CD4-positive, alpha-beta T cell treated with Interleukin-17A for 1 hour (primary cell): ENCODE measurements at places on chromosomes 4 and X.

- no peak for DNase-seq
Measured at GRCh38 chr4:76658231-76659102, 223.4 kb downstream of the SHROOM3 start.

DNA sequence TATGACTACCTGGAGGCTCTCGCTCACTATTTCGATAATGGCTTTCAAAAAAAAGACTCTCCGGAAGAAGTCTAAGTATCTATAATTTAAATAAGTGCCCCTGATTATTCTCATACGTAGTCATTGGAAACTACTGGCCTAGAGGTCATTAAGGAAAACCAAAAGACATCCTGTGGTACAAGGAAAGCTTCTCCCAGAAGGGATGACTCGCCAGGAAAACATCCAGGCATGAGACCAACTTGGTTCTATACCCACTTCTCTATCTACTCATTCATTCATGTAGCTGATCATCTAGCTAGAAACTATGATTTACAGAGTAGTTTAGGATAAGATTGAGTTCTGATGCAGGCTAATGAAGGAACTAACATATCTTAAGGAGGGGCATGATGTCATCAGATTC, 37.7 kb downstream of the SOX3 start:
- DNase-seq = no peak

DNA sequence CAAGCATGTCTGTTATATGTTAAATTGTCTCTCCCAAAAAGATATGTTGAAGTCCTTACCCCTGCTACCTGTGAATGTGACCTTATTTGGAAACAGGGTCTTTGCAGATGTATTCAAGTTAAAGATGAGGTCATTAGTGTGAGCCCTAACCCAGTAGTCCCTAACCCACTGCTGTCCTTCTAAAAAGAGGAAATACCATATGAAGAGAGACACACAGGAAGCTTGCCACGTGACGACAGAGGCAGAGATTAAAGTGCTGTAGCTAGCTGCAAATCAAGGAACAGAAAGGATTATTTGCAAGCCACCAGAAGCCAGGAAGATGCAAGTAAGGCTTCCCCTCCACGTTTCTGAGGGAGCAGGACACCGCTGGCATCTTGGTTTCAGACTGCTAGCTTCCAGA, 150.1 kb downstream of the HNRNPD start:
- DNase-seq = peak; percentile 42

- DNase-seq = no peak
Measured at GRCh38 chrX:118968031-118968430, 6.4 kb upstream of the LONRF3 start.

- peak; percentile 33 for DNase-seq
Measured at GRCh38 chr4:186297013-186297645, 31.1 kb downstream of the F11 start.

DNA sequence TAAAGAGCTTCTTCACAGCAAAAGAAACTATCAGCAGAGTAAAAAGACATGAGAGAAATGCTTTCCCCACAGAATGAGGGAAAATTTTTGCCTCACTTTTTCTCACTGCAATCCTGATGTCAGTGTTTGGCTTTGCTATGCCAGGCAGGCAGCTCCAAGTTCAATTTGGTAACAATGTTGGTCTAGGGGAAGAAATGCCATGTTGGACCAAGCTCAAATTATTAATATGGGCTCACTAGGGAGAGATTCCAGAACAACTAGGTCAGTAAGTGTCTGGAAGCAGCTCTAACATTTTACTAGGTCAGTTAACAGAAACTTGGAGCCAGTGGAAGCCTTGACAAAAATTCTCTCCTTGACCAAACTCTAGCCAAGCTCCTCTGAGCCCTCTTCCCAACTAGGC, 95.4 kb downstream of the NAF1 start:
- DNase-seq = no peak

DNA sequence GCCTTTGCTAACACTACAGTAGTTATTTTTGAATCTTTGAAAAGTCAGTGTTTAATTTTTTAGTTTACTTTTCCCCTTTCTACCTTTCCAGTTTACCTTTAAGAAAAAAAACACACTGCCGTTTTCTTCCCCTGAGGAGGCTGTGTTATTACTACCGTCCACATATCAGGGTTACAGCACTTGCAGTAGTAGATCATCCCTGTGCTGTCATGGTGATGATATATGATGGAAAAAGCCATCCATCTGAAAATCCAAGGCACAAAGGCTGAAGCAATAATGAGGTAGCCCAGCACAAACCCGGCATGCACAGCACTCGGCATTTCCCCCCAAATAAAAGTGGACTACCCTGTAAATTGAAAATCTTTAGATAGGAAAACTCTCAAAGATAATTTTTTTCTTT, 258.7 kb downstream of the CXXC4 start:
- no peak for DNase-seq

GRCh38 chrX:108735091-108735678, 1.2 kb downstream of the IRS4 start:
- no peak for DNase-seq

DNA sequence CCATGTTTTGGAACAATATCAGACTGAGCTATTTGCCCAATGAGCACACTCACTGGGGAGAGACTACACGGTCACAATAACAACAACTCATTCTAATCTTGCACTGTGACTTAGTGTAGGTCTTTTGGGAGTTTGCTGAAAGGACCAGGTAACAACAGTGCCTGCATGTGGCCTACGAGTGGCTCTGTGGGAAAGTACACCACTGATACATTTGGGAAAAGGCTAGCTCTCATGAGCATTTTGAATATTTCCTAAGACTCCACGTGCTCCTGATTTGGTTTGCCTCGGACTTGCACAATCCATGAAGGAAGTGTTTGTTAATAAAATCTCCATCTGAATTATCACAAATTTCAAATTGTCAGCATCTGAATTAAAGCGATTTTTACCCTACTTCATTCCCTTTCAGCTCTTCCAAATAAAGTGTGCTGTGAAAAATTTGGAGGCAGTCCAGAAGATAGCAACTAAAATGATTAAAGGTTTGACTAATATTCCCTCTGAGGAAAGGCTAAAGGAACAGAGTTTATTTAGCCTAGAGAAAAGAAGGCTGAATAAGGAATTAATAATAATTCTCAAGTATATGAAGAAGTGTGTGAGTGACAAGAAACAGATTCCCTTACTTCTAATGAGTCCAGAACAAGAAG, 406.4 kb downstream of the PPARGC1A start:
- DNase-seq = no peak

GRCh38 chrX:7934026-7934425, 6.8 kb upstream of the PNPLA4 start:
- DNase-seq = no peak
